ENCODE measurements at places on chromosomes 3 and 15.

DNA sequence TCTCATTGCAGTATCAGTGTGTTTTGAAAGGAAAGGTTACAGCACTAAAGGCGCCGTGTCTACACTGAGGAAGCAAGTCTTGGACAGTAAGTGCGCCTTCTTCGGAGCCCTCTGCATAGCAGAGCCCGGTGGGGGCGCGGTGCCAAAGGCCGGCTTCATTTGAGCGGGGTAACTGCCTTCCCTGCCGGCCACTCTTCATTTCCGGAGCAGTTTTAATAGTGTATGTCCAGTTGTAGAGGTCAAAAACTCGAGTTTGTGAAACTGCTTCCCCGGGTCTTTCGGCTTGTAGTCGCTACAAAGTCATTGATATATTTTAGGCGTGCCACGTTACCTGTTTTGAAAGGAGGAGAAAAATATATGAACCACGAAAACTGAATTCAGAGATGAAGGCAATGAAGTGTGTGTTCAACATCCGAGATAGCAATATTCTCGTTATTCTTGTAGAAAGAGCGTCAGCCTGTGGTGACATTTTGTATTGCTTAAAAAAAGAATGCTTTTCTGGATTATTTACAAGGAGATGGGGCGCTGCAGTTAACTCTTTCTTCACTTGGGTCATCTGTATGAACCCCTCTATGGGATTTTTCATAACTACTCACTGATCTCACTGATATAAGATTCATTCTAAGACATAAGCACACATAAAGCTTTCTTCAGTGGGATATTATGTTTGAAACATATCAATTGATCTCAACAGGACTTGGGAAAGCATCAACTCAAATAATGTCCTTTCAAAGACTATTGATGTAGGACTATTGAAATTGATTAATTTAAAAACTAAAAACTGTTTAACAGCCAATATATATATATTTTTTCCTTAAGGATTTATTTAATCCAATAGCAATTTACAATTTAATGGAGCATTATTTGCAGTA lies 3.0 kb downstream of the ALCAM start:
- DNase-seq: peak; percentile 77

- no peak for DNase-seq
Observed at GRCh38 chr3:197372047-197372661, 73.7 kb upstream of the DLG1 start.

- no peak for DNase-seq
Observed at GRCh38 chr3:38726751-38727150, 77.3 kb upstream of the SCN5A start.

- DNase-seq: no peak
Observed at GRCh38 chr15:62488387-62488786, 323.3 kb upstream of the C2CD4B start.

DNA sequence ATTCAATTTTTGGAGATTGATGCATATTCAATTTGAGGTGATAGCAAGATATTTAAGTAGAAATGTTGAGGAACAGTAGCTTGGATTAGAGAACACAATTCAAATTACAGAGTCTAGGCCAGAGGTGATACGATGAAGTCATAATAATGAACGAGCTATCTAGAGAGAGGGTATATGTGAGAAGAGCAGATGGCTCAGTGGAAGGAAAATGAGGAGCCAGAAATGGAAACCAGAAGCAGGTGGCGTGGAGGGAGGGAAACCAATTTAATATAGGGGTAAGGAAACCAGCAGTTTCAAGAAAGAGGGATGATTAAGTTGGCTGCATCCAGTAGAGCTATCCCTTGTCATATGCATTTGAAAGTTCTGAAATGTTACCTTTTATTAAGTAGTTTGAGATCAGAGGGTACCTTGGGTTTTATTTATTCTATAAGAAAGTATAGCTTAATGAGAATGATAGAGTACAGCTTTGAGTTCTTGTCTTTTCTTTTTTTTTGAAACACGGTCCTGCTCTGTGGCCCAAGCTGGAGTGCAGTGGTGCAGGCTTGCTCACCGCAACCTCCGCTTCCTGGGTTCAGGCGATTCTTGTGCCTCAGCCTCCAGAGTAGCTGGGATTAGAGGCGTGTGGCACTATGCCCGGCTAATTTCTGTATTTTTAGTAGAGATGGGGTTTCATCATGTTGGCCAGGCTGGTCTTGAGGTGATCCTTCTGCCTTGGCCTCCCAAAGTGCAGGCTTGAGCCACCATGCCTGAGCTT lies 22.1 kb downstream of the NCK1 start:
- no peak for DNase-seq

- DNase-seq: no peak
Observed at GRCh38 chr3:24688446-24689148, 193.9 kb upstream of the THRB start.

GRCh38 chr3:20023623-20024405 lies 11.8 kb upstream of the PP2D1 start:
- no peak for DNase-seq

- no peak for DNase-seq
Observed at GRCh38 chr3:131972091-131972490, 62.7 kb downstream of the CPNE4 start.

GRCh38 chr3:46408853-46409252 lies 1.8 kb downstream of the CCRL2 start:
- DNase-seq: no peak

- DNase-seq: no peak
Observed at GRCh38 chr3:156720826-156721225, 46.4 kb downstream of the TIPARP start.

DNA sequence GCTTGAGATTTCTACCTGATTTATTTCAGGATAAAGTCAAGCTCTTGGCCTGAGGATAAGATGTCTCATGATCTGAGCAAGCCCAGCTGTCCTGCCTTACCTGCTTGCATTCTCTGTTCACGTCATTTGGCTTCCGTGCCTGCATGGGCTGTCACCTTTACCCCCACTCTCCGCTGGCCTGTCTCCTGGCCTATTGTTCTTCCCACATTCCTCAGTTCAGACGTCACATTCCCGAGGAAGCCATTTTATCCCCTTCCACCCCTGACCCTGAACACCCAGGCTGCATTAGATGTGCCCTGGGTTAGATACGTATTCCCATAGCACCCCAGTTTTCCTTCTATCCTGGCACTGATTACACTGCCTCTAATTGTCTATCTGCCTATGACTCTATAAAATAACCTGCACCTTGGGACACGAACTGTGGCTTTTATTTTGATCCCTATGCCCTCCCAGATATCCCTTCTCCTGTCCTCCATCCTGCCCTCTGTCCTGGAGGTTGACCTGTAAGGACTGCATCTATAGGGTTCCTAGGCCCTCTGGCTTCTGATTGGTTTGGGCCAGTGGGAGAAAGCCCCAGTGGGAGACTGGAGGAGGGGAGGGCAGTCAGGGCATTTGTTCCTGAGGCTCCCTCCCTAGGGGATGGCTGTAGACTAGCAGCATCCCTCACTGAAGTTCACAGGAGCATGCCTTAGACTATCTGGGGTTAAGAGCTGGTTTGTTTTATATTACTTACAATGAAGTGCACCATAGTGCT lies 19.2 kb upstream of the UBE2Q2 start:
- DNase-seq: no peak

- DNase-seq: no peak
Observed at GRCh38 chr15:96350934-96351724, 20.6 kb downstream of the NR2F2 start.

GRCh38 chr15:78327466-78327865 lies 12.7 kb upstream of the CRABP1 start:
- DNase-seq: no peak

GRCh38 chr3:138937690-138938055 lies 9.3 kb downstream of the FOXL2 start:
- no peak for DNase-seq

DNA sequence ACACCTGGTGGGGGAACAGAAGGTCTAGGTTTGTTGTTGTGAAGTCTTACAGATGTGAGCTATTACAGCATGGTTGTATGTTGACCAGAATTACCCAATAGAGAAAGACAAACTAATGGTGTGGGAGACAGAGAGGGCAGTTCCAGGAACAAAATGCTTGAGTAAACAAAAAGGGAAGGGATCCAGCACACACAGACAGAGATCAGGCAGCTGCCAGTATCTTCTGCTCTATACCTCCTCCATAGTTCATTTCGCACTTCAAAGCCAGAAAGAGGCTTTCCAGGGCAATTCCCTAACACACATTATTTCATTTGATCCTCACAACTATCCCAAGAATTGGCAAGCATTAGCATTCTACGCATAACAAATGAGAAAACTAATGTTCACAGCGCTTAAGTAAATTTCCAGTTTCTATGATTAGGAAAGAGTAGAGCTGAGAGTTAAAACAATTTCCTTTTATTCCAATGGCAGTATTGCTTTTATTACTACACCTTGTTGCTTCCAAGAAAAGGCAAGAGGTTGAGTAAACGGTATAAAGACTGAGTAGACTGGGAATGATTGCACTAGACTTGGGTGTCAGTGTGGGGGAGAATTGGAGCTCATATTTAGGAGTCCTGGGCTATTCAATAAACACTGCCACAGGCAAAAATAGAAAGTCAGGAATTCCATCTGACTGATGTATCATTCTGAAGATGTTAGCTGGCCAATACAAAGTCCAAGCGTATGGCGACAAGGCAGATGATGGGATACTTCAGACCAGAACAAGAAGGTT lies 39.7 kb upstream of the ZNF280D start:
- DNase-seq: no peak

DNA sequence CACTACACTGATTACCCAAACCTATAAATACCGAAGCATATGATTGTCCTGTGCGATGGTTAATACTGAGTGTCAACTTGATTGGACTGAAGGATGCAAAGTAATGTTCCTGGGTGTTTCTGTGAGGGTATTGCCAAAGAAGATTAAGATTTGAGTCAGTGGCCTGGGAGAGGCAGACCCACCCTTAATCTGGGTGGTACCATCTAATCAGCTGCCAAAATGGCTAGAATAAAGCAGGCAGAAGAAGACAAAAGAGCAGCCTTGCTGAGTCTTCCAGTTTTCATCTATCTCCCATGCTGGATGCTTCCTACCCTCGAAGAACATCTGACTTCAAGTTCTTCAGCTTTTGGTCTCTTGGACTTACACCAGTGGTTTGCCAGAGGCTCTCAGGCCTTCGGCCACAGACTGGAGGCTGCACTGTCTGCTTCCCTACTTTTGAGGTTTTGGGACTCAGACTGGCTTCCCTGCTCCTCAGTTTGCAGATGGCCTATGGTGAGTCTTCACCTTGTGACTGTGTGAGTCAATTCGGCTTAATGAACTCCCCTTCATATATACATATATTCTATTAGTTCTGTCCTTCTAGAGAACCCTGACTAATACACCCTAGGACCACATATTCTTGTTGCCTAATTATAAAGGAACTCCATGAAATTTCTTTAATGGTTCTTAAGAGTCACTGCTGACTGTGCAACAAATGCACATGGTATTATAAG lies 31.7 kb downstream of the CSNK1G1 start:
- DNase-seq: no peak

DNA sequence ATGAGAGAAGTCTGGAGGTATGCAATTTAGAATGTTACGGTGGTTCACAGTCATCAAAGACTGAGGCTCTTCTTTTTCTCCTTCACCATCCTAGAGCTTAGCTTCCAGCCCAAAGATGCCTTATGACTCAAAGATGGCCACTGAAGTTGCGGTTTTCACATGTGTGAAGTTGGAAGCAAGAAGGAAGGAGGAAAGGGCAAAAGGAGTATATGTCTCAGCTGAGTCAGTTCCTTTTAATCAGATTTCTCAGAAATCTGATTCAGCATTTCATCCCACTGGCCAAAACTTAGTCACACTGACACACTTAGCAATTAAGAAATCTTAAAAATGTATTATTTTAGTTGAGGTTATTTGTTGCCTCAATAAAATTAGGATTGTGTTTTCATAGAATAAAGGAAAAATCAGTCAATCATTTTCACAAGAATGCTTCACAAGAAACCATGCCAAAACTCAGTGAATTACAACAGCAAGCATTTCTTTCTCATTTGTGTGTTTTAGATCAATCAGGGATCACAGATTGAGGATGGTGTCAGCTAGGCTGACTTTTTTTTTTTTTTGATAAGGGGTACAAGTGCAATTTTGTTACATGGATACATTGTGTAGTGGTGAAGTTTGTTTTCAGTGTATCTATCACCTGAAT lies 211.1 kb upstream of the GADL1 start:
- DNase-seq: no peak

- no peak for DNase-seq
Observed at GRCh38 chr3:17964108-17964507, 221.7 kb upstream of the TBC1D5 start.

GRCh38 chr3:4351164-4351855 lies 48.1 kb downstream of the SETMAR start:
- DNase-seq: no peak

DNA sequence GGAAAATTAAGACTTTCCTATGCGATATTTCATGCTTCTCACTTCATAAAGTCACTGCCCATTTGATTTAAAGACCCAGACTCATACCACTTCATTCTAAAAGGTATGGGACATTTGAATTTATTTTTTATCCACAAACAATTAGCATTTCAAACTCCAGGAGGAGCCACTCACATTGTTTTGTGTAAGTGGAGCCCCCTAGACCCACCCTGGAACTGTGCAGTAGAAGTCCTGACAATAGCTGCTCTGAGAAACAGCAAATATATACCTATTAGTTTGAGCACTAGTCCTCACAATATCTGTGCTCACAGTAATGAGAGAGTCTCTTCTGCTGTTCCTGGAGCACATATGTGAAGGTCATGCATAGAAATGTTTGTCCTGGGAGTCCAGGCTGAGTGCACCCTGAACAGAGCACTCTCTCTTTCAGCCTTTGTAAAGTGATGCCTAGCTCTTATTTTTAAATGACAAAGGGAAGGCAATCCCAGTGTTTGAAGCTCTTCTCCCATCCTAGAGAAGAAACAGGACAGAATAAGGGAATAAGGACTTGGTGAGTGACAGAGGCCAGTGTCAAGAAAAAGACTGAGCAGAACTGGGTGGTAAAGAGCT lies 127.5 kb upstream of the STRIT1 start:
- DNase-seq: no peak

DNA sequence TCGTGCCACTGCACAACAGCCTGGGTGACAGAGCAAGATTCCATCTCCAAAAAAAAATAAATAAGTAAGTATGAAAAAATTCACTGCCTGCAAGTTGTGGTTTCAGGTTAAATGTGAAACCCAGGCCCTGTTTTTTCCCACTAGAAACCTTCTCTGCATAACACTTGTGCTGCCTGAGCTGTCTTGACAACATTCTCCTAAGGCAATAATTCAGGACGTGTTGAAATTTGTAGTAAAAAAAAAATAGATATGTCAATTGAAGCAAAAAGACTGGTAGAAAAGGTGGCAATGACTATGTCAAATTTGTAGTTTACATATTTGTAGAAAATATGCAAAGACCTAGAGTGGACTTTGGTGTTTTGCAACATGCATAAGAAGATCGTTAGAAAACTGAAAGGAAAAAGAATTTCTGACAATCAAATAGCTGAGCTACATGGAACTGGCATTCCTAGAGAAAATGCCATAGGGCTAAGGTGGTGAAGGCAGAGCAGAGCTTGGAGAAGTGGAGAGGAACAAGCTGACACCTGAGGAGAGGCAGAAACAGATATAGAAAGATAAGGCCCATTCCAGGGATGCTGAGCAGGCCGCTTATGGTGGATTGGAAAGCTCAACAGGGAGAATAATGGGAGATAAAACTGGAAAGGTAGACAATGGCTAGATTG lies 150.2 kb downstream of the PLCH1 start:
- no peak for DNase-seq

GRCh38 chr3:127121885-127122284 lies 71.0 kb upstream of the PRR23E start:
- DNase-seq: no peak

GRCh38 chr3:117201901-117202774 lies 492.6 kb downstream of the TUSC7 start:
- no peak for DNase-seq
